ENCODE measurements at places on chromosomes 2 and 18.

DNA sequence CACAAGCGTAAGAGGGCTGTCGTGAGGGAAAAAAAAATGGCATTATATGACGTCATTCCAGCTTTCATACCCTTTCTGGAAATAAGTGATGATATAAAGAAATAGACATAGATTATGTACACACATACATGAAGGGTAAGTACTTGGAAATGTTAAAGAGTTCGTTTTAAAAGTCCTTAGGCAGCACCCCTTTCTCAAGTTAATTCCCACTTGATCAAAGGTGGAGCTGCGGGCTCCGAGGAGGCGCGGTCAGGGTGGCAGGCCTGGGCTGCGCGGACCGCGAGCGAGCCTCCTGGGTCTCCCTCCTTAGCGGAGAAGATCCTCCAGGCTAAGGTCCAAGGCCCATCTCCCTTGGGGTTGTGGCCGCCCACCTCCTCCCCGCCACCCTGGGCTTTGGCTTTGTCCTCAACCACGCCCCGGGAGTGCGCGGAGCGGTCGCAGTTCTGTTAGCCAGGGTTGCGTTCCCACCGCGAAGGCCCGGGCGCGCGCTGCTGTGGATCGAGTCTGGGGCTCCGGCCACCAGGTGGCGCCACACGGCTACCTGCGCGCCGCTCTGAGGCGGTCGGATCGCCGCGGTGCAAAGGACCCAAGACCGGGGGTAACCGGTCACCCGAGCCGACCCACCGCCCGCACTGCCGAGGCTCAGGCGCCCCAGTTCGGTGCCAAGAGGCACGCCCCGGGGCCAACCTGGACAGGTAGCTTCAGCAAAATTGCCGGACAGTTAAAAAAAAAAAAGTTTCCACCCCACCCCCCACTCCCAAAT lies 66.8 kb downstream of the HNRNPLL start:
- DNase-seq, result peak; percentile 81

DNA sequence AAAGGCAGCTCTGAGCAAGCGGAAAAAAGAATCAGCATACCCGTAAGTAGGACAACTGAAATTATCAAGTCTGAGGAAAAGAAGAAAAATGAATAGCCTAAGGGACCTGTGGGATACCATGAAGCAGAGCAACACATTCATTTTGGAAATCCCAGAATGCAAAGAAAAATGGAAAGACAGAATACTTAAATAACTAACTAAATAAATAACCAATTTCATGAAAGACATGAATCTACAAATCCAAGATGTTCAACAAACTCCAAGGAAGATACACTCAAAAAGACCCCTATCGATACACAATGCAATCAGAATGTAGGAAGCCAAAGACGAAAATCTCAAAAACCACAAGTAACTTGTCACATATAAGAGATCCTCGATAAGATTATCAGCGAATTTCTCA lies 117.0 kb downstream of the USP34 start:
- DNase-seq, result no peak

DNA sequence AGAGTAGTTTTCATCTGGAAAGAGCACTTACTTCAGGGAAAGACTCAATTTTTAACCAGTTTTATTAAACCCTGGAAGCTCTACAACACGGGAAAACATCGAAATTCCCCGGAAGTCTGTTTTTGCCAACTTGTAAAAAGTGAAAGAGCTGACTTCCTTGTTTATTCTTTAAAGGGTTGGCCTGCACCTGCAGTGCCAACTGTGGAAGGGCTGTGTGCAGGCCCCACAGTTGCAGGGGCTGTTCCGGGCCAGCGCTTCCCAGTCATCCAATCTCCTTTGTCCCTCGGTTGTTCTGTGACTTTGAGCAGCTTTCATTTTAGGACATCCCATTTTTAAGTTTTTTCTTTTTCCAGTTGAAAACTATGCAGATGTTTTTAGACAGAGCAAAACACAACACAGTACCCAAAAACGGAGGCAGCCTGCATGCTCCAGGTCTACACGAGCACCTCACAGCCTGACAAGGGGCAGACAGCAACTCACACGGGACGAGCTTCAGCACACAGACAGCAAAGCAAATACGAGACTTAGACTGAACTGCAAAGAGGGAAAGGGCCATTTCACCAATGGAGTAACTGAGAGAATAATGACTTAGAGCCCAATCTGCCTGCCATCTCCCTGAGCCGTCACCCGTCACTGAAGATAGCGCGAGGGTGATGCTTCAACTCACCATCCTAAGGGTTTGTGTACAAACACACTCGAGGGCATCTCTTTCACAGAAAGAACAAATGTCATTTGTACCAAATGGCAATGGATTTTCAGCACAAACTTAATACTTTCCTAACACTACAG lies 70.6 kb downstream of the EMILIN2 start:
- DNase-seq, result no peak

DNA sequence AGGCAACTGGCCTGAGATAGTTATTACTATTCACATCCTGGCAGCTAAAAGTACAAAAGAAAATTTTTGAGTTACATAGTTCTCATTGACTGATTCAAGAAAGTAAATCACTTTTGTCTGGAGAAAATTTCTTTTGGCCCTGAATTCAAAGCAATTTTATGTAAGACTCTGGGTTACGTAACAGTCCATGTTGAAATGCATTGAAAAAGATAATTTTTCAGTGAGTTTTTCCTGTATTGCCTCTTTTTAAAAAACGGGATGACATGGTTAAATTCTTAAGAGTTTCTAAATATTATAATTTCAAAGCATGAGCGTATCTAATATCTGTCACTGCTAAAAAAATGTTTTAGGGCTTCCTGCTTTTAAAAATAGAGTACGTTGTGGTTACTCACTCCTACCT lies 72.7 kb downstream of the ANKRD12 start:
- no peak for DNase-seq

DNA sequence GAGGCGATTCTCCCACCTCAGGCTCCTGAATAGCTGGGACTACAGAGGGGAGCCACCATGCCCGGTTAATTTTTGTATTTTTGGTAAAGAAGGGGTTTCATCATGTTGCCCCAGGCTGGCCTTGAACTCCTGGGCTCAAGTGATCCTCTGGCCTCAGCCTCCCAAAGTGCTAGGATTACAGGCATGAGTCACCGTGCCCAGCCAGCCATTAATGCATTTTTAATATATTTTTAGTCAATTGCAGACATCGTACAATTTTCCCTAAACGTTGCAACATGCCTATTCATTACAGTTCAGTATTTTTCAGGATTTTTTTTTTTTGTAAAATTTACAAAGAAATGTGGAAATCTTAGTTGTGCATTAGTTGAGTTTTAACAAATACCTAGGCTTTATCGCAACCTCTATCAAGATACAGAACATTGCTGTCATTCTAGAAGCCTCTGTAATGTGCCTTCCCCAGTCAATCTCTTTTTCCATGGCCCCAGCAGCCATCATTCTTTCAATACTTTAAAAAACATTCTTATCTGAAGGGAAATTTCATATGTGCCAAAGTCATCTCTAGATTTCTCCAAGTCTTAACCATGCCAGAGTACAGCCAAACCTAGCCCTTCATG lies 14.7 kb downstream of the NABP1 start:
- no peak for DNase-seq

DNA sequence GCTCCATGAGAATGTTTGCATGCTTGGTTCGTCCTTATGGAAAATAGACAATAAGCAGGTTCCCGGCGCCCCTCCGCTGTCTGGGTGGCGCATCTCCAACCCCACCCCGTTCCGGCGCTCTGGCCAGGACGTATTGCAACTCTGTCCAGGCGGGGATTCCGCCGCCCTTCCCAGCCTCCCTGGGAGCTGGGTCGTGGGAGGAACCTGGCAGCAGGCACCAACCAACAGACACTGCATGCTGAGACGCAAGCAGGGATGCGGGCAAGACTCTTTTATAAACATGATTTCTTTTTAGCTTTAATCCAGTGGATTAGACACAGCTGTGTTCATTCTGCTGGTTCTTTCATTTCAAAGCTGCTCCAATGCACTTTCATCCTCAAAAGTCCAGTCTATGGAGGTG lies 240.2 kb downstream of the SH3BP4 start:
- DNase-seq, result no peak

DNA sequence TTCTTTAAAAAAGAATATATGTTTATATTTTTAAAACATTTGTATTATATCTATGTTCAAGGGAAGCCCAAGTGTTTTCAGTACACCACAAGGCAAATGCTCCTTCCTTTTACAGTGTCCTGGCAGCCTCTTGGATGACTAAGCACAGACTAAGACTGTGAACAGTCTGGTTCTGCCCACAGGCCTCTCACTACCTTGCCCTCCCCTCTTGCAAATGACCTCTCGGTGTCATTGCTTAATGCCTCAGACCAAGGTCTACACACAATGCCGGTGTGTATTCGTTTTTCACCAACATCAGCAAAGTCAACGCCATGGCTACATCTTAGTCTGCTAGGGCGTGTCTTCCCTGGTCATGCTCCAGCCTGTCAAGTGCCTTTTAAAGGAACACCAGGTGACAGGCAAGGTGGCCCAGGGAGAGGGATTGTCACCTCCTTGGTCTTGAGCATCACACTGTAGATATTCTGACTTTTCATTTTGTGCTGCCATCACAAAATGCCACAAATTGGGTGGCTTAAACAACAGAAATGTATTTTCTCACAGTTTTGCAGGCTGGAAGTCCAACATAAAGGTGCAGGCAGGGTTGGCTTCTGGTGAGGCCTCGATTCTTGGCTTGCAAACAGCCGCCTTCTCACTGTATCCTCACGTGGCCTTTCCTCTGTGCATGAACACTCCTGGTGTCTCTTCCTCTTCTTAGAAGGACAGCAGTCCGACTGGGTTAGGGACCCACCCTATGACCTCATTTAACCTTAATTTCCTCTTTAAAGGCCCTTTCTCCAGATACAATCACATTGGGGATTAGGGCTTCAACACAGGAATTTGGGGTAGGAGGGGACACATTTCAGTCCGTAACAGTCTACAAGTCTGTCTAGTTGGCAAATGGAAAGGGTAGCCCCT lies 266.5 kb downstream of the KLHL29 start:
- no peak for DNase-seq

DNA sequence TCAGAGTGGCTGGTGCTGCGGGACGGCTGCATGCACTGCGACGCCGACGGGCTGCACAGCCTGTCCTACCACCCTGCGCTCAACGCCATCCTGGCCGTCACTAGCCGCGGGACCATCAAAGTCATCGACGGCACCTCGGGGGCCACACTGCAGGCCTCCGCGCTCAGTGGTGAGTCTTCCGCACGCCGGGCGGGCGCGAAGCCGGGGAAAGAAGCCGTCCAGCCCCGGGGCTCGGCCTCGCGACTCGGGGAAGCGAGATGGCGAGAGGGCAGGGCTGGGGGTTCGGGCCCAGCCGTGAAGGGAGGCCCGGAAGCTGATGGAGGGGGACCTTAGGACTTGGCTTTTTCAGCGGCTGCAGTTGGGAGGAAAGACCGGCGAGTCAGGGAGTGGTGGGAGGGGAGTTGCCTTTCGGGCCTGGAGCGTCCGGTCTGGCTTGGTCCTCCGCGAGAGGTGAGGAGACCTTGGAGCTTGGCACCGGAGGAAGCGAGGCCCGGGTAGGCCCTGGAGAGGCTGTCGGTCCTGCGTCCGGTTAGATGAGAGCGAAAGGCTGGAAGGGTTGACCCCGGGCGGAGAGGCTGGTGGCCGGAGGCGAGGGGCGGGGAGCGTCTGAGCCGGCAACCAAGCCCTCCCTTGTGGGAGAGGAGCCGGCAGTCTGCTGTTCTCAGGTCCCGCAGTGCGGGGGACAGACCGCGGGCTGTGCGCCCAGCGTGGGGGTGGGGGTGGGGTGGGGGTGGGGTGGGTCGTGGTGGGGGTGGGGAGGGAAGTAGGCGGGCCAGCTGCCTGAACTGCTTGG lies 691 bp downstream of the BIRC6 start:
- peak; percentile 39 for DNase-seq

- DNase-seq, result no peak
These were observed 14.1 kb downstream of the ADD2 start for GRCh38 chr2:70753902-70754301.

- no peak for DNase-seq
These were observed 280.1 kb upstream of the STON1 start for GRCh38 chr2:48249631-48250473.

GRCh38 chr2:241771286-241772062 lies 5.1 kb upstream of the GAL3ST2 start:
- no peak for DNase-seq

DNA sequence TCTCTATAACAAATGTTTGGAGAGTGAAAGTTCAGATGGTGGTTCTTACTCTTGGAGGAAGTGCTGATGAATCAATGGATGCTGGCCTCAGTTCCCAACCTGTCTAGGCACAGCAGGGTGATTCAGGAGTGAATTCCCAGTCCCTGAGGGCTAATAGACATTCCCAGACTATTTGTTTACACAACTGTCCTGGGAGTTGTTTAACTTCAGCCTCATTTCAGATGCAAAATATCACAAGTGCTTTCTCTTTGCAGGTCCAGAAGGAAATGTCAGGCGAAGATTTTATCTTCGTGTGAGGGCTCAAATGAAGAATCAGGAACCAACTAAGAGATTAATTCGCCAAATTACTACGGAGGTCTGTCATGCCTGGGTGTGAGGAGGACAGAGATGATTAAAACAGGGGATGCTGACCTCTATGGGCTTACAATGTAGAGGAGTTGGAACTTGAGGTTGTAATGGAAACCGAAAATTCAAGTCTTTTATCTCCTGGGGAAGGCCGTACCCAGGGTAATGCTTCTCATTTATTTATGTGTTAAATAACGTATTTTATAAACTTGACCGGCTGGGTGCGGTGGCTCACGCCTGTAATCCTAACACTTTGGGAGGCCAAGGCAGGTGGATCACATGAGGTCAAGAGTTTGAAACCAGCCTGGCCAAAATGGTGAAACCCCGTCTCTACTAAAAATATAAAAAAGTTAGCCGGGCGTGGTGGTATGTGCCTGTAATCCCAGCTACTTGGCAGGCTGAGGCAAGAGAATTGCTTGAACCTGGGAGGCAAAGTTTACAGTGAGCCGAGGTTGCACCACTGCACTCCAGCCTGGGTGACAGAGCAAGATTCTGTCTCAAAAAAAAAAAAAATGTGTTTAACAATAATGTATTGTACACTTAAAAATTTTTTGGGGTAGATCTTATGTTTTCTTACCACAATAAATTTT lies 38.7 kb upstream of the SLC1A4 start:
- no peak for DNase-seq
